ENCODE measurements at places on chromosomes 1 and 21.

DNA sequence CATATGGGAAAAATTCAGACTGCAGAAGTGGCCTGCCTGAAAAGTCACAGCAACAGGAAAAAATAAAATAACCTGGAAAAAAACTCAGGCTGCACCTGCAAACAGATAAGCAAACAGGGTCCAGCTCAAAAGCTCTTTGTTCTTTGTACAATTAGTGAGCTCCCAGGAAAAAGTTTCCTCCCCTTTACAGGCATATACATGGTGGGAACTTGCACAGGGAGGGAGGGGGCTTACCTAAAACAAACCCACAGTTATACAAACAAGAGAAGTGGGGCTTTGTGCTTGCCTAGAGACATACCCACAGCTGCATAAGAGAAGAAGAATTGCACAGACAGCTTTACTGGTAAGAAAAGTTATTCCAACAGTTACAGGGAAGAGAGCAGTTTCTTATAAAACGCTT lies 31.7 kb upstream of the COG2 start:
- no peak for DNase-seq

GRCh38 chr1:206591226-206591625 lies 21.0 kb downstream of the EIF2D start:
- no peak for DNase-seq

DNA sequence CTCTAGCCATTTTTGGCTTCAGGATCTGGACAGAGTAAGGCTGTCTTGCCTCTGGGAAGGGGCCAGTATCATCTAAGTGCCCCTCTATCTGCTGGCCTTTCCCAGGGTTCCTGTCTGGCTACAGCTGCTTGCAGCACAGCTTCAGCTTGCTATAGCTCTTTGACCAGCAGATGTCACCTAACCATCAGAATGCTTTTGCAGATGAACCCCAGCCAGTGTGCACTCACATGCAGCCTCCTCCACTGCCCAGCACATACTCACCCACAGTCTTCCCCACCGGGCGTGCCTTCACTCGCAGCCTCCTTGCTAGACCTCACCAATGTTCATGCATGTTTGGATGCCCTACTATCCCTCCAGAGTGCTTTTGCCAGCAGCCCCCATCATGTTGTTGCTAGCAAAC lies 769.0 kb downstream of the BRINP3 start:
- DNase-seq = no peak

- no peak for DNase-seq
These were observed 36.8 kb upstream of the DUSP10 start for GRCh38 chr1:221778535-221779142.

DNA sequence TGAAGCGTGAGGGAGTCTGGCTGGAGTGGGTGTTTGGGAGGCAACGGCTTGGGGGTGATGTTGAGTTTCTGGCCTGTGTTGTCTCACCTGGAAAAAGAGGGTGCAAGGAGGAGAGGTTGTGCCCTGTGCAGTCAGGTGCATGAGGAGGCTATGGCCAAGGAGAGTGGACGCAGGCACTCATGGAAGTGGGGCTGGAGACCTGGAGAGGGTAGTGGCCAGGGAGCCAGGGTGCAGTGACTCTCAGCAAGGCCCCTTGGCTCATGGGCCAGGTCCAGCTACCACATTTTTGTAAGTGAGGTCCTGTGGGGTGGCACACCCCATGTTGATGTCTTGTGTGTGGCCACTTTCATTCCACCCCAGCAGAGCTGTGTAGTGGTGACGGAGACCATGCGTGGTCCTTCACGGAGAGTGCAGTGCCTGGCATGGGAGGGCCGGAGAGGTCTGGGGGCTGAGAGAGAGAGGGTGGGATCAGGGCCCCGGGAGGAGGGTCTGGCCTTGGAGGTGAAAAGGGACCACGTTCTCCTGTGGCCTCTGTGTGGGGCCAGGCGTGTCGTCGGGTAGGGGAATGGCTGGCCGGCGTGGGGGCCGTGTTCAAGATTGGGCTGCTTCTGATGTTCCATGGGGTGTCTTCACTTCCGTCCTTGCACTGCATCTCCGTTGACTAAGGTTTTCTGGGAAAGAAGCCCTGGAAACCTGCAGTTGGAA lies 6.1 kb downstream of the SNAP47 start:
- DNase-seq = no peak

DNA sequence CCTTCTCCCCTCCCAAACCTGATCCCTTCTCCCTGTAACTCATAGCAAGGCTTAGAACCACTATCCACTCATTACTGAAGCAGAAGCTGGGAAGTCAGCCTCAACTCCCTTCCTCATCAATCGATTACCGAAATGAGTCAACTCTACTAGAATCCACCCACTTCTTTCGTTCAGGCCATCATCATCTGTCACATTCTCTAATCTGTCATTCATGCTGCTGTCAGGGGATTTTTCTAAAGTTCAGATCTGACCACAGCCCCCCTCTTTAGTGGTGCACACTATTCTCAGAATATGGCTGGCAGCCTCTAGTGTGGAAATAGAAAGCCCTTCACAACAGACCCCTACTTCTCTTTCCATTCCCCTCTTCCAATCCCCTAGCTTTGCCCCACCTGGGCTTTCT lies 5.1 kb downstream of the NT5C1A start:
- no peak for DNase-seq

DNA sequence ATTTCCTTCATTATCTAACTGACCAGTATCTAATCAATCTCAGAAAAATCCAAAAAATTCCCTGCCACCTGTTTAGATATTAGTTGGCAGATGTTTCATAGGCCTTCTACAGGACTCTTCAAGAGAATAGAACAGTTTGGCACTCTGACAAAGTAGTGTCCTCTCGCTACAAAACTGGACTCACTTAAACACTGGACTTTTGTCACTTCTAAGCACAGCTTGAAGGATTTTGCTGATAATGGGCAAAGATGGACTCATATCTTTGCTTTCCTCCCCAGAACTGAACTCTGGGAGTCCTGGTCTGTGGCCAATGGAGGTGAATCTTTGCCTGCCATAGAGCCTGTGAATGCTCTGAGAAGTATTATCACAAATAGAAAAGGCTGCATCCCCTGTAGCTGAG lies 58.2 kb upstream of the ZNF326 start:
- no peak for DNase-seq

DNA sequence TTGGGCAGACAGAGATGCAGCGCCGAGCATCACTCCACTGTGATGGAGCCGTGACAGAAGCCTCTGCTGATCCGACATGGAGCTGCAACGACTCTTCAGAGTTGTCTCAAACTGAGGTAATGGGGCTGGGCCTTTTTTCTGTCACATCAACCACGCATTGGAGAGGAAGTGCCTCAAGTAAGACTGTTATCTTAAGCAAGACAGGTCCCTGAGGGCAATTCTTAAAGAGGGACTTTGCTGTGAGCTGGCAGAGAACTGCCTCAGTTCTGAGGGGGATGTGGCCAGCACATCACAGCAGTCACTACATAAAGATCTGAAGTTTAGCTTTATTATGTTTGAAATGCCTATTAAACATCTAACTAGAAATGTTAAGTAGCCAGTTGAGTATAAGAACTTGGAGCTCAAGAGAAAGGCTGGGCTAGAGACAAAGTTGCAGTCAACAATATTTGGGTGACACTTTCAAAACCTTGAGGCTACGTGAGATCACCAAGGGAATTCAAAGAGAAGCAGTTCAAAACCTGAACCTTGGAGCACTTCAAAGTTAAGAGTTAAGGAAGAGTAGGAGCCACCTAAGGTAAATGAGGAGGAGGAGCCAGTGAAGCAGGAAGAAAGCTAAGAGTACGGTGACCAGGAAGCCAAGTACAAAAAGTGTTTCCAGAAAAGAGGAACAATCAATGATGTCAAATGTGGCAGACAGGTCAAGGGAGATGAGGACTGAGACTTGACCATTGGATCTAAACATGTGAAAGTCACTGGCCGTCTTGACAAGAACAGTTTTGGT lies 54.2 kb upstream of the BCL9 start:
- DNase-seq = no peak

DNA sequence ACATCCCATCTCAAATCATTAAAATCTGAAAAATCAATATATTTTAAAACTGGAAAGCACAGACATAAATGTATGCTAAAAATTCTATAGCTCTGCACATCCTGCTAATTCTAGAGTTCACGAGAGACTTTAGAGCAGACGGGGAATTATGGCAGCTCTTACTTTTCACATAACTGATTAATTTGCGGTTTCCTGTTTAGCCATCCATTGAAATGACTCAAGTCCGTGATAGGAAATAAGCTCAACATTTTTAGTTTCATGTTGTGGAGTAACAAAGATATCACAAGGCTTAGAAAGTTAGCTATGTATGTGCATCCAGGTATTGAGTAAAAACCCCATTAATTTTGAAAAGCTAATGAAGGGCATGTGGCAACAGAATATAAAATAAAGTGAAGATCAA lies 123.2 kb downstream of the SMYD2 start:
- peak; percentile 70 for DNase-seq

GRCh38 chr1:169086603-169087455 lies 19.7 kb upstream of the ATP1B1 start:
- no peak for DNase-seq

- DNase-seq = peak; percentile 59
These were observed 1.5 kb downstream of the KIF1B start for GRCh38 chr1:10211805-10212410.

DNA sequence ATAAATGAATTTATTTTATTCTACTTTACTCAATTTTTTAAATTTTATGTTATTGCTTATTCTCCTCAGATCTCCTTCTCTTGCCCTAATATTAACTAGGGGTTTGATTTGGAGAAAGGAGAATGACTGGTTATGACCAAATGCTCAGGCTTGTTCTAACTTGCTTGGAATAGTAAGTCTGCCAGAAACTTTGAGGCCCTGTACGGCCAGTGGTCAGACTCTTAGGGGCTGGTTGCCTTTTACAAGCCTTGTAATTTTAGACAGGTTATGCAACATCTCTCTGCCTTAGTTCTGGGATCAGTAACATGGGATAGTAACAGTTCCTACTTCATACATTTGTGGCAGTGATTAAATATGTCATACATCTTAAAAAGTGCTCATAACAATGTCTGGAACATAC lies 279.5 kb downstream of the DUSP10 start:
- DNase-seq = peak; percentile 49

- DNase-seq = no peak
These were observed 2.5 kb downstream of the CDC42BPA start for GRCh38 chr1:227315629-227316346.

DNA sequence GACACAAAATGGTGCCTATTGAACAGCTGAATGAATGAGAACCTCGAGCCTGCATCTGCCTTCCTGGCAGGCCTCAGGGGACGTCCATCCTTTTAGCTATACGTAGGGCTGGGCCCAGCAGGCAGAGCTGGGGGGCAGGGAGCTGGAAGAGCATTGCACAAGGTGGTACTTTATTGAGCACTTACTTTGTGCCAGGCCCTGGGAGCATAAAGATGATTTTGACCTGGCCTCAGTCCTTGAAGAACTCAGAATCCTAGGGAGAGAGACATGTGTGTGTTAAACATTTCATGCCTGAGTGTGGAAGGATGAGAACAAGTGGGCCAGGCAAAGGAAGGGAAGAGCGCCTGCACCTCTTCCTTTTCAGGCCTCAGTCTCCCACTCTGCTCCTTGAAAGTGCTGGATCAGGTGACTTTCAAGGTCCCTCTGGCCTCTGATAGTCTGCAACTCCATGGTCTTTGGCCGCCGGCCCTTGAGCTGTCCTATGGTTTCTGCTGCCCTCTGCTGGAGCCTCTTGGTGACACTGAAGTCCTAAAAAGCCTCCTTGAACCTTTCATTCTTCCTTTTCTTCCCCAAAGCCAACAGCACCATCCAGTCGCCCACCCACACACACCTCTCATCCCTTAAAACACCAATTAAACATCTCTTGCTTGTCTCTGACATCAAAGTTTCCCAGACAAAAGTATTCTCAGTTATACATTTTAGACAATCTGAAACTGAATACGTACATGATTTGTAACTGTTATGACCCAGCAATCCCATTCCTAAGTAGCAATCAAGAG lies 3.5 kb upstream of the PEAR1 start:
- no peak for DNase-seq

DNA sequence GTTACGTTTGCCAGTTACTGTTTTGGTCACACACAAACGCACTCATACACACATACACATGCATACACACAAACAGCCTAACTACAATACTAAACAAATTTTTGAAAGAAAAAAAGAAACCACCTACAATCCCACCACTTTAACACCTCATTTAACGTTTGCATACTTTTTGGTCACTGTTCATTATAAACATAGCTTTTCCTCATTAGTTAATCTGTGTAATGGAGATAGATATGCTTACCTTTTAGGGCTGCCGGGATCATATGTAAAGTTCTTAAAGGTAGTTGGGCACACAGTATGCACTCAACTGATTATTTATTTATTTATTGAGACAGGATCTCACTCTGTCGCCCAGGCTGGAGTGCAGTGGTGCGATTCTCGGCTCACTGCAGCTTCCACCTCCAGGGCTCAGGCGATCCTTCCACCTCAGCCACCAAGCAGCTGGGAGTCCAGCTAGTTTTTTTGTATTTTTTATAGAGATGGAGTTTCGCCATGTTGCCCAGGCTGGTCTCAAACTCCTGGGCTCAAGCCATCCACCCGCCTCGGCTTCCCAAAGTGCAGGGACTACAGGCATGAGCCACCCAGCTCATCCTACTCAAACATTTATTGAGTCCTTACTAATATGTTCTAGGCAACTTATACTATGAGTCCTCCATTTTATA lies 677 bp upstream of the BCL10 start:
- DNase-seq = no peak

DNA sequence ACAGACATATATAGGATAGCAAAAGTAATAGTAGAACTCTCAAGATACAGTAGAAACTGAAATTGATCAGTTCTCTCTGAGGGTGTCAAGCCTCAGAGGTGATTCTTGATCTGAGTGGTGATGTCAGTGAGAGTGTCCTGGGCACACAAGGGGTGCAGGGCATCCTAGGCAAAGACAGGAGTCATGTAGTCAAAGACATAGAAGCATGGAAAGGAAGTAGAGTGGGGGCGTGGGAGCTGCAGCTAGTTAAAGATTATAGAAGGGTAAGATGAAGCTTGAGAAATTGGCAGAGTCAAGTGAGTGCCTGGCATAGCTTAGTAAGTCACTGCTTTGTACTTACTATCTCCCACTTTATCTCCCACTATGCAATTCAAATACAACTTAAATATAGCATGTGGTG lies 22.8 kb downstream of the CDC7 start:
- no peak for DNase-seq

- DNase-seq = no peak
These were observed 3.4 kb downstream of the HENMT1 start for GRCh38 chr1:108657356-108658080.

DNA sequence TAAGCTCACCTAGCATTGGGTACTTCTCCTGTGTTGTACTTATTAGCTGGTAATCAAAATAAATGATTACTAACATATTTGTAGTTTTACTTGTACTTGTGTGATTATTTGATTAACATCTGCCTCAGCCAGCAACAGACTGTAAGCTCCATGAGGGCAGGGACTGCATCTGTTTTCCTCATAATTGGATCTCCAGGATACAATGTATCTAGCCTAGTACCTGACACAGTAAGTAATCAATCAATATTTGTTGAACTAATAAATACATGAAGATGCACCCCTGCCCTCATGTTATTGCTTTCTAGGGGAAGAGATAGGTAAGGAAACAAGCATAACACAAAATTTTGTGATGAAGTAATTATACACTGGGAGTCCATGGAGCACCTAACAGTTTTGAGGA lies 101.5 kb downstream of the TENT5C start:
- no peak for DNase-seq

- no peak for DNase-seq
These were observed 140.5 kb downstream of the TIAM1 start for GRCh38 chr21:31203431-31204054.

Data from foreskin keratinocyte (primary cell).